Inflammatory macrophage treated with lipopolysaccharide for 1 hour (primary cell): ENCODE measurements at places on chromosomes 13 and 19.

DNA sequence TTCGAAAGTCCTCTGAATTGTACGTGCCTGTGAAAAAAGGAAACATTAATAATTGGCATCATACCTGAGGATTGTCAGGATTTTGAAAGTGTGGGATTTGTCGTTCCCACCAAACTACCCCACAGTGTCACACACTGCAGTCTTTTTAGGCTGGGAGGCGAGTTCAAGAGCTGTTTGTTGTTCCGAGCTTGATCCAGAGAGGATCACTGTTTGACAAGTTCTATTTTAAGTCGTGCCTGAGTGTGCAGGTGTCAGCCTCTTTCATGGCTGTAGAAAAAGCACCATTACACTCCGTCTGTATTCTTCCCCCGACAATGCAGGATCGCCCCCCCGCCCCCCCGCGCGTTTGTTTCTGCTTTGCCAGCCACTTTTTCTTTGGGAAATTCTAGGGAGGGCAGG lies 635 bp upstream of the NBEA start:
- DNase-seq = no peak

- DNase-seq = no peak
These were observed 11.2 kb downstream of the FEM1A start for GRCh38 chr19:4802711-4803110.

DNA sequence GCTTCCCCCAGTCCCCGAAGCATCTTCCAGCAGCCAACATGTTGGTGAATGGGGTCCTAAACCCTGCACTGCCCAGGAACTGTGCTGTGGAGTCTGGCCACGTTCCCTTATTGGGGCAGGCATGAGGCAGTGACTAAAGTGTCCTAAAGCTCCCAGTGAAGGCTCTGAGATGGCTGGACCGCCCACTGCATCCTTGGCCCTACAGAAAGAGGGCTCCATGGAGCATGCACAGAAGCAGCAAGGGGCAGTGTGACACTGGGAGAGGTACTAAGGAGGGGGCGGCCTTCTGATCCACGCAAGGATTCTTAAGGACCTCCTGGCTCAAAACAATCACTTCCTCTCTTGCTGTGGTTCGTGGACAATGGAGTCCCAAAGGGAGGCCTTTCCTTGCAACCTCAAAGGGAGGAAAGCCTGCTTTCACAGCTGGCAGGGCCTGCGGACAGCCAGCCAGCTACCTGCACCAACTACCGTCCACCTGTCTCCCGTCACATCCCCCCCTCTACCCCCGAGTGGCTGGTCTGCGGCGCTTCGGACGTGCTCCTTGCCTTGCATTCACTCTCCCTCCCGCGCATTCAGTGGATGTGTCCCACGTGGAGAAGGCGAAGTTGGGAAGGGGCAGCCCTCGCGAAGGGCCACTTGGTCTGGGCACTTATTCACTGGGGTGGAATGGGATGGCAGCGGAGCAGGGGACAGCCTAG lies 63.9 kb upstream of the STARD13 start:
- DNase-seq = peak; percentile 10

DNA sequence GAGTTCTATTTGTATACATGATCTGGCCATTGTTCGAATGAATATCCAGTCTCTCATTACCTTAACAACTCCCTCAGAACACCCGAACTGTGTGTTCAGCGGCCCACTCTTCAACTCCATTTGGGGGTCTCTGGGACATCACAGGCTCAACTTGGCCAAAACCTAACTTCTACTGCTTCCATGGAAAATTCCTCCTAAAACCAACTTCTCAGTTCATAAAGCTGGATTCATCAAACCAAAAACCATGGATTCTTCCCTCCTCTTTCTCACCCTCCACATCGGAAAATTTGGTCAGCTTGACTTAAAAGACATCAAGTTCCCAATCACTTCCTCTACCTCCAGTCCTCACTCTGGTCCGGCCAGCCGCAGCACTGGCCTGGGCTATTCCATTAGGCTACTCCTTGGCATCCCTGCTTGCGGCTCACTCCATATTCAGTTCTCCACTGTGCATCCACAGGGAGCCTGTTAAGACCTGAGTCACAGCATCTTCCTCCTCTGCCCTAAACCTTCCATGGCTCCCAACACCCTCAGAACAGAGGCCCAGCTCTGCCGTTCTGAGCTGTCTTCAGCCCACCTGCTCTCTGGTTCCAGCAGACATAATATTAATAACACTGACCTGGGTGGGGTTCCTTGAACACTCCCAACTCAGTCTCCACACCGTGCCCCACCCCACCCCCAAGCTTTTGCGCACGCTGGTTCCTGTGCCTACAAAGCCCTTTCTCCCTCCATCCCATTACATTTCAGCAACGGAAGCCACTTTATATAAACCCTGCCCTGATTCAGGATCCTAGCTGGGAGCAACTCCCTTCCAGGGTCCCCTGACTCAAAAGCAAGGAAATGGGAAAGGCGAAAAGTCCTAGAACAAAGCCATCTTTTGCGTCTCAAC lies 1.1 kb downstream of the ZNF792 start:
- no peak for DNase-seq

GRCh38 chr19:29811125-29812079 lies at the start of gene CCNE1:
CCNE1 (plus strand) TSS chr19:29811991; CDS start chr19:29812556, 565 bp downstream.
- DNase-seq = peak; percentile 92

GRCh38 chr19:18529782-18530181 lies 7.9 kb upstream of the ELL start:
- DNase-seq = no peak

DNA sequence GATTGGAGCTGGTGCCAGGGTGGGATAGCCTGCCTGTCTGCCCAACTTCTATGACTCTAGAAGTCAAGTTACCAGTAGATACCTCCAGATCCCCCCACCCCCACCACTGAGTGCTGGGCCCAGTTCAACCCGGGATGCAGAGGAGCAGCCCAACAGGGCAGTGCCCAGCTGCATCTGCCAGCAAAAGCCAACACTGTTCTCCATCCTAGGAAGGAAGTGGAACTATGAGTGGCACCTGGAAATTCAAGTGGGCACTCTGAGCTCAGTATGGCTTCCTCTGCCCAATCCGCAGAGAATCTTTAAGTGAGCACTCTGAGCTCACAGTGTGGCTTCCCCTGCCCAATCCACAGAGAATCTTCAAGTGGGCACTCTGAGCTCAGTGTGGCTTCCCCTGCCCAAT lies 14.2 kb downstream of the TUBGCP3 start:
- DNase-seq = no peak

DNA sequence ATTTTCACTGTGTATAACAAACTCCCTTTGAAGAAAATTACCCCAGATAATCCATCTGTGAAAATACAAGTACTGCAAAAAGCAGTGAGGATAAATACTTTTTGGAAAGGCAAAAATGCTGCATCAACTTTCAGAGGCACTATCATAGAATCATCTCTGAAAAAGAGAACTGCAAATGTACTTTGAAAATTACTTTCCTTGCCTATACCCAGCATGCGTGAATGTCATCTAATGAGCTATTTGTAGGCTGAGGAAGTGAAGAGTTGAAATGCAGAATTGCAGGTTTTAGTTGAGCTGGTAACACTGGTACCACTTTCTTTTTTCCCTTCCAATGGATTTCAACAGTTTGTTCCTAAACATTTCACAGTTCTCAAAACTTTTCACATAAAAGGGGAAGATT lies 196.7 kb downstream of the TBC1D4 start:
- no peak for DNase-seq

GRCh38 chr19:6685482-6685881 lies 15.5 kb upstream of the TNFSF14 start:
- DNase-seq = no peak

GRCh38 chr13:112452380-112453206 lies 76.4 kb downstream of the SPACA7 start:
- no peak for DNase-seq

GRCh38 chr13:26022538-26023292 lies 29.1 kb downstream of the SHISA2 start:
- DNase-seq = no peak

GRCh38 chr13:103101500-103101899 lies 35.3 kb upstream of the SLC10A2 start:
- no peak for DNase-seq

DNA sequence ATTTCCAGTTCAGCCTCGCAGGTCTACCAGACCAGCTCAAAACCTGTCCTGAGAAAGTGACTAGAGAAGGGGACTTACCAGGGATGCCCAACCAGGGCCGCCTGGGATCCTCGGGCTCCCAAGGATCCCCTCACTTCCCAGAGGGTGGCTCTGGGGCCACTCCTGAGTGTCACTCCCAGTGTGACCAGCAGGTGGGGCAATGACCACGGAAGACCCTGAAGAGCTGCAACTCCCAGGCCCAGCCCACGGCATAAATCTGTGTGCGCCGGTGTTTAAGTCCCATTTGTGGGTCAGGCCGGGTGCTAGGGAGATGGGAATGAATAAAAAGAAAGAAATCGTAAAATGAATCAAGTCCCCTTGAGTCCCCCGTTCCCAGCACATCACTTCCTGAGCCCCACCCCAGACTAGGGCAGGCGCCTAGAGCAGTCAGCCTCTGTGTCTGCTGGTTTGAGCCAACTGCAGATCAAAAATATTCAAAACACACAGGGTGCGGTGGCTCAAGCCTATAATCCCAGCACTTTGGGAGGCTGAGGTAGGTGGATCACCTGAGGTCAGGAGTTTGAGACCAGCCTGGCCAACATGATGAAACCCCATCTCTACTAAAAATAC lies 10.7 kb downstream of the PTGIR start:
- peak; percentile 94 for DNase-seq

DNA sequence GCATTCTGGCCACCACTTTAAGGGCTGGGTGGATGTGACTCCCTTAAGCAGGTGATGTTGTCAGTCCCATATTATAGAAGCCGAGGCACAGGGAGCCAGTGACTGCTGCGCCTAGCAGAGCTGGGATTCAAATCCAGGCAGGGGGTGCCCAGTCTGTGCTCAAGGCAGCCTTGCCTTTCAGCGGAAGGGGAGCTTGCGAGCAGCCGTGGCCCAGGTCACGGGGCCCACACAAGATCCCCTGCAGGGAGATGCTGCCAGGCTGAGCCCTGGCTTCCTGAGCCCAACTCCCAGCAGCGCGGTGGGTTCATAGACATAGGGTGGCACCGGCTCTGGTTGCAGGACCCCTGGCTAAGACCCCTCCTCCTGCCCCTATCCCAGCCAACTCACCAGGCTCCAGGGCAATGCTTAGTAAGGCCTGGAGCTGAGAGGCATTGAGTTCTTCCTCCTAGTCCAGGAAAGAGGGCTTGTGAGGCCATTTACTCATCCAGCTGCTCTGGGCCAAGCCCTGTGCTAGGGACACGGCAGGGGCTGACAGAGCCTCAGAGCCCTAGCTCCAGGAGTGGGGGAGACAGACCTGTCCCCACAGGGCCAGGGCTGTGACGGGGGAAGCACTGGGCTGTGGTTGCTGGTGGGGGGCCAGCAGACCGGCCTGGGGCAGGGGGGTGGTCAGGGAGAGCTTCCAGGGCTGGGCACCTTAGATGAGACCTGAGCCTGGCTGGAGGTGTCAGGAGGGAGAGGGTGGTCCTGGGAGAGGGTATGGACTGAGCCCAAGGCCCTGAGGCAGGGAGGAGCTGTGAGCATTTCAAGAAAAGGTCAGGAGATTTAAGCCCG lies 9.6 kb downstream of the CAPN12 start:
- no peak for DNase-seq

DNA sequence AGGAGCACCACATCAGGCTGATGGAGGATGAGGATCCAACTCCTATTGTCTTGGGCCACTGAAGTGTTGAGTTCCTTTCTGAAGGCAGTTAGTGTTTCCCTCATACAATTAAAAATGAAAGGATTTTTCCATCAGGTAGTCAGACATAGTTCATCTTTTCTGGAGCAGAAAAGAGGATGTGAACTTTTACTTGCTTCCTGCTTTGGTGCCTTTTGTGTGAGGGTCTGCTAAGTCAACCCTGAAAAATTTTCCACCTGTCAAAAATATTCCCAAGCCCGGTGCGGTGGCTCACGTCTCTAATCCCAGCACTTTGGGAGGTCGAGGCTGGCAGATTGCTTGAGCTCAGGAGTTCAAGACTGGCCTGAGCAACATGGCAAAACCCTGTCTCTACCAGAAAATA lies 43.9 kb downstream of the RGCC start:
- no peak for DNase-seq

- DNase-seq = no peak
These were observed 37.0 kb downstream of the RUBCNL start for GRCh38 chr13:46350003-46350402.

DNA sequence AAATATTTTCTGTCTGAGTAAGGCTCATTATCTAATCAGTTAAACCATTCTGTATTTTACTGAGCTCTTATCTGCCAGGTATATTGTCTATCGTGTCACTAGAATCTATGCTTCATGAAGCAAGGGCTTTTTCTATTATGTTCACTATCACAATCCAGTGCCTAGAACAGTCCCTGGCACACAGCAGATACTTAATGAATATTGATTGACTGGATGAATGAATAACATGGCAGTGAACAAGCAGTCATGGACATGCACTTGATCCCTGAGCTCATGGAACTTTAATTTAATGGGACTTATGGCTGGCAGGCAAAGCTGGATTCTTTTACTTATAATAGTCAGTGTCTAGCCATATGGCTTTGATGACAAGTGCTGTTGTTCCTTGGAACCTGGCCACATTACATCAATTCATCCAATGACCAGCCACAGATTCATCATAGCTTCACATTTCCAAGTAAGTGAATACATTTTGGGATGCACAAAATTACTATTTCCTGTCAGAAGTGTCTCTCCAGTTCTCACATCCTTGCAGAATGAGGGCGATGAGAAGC lies 214.8 kb downstream of the COG6 start:
- no peak for DNase-seq

DNA sequence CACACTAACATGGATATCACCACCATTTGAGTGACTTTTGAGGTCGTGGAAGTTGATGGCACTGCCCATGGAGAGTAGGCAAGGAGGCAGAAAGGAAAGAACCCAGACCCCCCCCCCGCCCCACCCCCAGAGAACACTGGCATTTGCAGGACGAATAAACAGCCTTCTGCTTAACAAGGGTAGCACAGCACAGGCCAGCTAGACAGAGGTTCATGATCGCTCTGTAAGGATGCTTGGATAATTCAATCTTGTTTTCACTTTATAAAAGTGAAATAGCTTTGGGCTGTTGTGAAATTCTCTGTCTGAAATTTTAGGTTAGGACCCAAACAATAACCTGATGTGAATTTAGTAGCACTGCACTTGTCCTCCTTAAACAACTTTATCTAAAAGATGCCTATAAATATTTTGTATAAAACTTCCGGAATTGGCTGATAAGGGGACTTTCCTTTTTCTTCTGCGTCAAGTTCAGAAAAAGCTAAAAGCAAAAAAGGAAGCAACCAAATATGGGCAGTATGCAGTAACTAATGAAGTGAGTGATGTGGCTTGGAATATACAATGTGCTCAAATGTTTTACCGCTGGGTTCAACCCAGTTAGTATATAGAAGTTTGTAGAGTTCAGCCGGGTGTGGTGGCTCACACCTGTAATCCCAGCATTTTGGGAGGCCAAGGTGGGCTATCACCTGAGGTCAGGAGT lies 163.7 kb downstream of the SHISA2 start:
- peak; percentile 27 for DNase-seq

DNA sequence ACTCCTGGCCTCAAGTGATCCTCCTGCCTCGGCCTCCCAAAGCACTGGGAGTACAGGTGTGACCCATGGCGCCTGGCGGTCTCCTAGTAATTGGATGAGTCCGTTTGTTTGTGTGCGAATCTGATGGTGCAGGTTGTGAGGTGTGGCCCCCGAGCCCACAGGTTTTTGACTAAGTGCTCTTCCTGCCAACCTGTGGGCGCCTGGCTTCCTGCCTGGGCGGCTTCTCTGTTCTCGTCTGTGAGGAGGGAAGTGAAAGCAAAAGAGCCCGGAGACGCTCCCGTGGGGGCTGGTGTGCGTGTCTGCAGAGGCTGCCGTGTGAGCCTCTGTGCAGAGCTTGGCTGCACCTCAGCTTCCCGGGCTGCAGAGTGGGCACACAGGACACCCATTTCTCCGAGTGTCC lies 10.0 kb downstream of the ARHGAP45 start:
- DNase-seq = peak; percentile 81
